AML-193 (cell line): ENCODE measurements at places on chromosomes 5 and 9.

DNA sequence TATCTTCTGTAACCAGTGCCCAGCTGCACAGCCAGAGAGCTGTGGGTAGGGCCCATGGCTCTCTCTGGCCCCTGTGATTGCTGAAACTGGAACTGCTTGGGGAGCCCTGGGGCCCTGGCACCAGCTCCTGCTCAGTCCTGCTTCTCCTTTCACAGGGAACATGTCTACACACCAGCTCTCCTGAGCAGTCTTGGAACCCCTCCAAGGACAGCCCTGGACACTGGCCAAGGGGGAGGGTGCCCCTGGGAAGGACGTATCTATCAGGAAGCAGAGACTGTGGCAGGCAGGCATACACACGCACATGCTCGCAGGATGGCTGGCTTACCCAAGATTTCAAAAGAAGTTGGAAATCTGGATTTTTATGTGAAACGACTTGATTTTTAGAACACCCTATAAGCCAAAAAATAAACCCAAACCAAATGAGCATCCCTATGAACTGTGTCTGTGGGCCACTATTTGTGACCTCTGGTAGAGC is 8.8 kb upstream of the TRAF1 start:
- peak; percentile 79 for DNase-seq

GRCh38 chr5:154740483-154740882 is 14.7 kb upstream of the LARP1 start:
- no peak for DNase-seq

DNA sequence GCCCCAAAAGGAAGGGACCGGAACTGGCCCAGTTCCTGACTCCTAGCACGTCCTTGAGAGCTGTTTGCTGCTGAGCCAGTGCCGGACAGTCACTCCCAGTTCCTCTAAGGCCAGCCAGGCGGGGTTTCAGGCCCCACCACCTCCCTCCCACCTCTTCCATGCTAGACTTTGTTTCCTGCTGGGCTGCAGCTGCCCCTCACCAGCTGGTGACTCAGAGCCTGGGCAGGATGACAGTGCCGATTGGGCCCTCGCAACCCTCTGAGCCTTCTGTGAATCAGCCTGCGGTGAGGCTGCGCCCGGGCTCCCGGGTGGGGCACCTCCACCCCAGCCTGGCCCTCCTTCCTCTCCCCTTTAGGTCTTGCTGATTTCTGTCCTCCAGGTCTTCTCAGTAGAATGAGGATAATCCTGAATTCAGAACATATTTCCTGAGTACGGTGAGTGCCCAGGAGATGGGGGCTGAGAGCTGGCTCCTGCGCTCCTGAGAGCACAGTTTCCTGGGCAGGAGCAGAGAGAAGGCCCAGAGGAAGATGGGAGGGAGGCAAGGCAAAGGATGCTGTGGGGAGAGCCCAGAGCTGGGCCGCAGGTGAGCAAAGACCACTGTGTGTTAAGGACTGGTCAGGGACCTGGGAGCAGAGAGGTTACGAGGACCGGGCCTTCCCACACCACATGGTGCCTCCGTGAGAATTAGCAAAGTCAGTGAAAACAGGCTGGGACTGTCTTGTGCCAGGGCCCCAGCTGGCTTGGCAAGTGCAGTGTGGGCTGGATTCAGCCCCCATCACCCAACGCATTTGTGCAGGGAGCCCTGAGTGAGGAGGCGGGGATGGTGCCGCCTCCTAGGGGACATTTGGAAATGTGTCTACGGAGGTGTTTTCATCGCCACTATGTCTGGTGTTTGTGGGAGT is 32.9 kb upstream of the STXBP1 start:
- peak; percentile 74 for DNase-seq

DNA sequence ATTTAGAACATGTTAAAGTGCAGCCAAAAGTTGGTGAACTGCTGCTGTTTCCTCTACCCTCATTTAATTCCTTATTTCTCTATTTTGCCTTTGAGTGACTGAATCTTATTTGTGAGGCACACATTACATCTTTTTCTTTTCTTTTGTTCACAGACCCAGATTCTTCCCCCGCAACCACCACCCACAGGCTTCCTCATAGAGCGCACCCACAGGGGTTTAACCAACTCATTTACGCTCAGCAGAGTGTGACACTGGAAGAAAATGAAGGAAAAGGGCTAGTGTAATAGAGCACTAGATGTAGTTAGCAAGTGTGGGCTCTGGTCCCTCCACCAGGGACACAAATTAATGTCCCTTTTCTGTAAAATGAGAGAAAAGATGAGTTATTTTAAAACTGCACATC is 200.7 kb downstream of the PARP8 start:
- no peak for DNase-seq

GRCh38 chr9:97425336-97425972 is 13.6 kb downstream of the TDRD7 start:
- no peak for DNase-seq

GRCh38 chr9:127546125-127546832 is 65.8 kb upstream of the STXBP1 start:
- DNase-seq, result no peak
